PC-3 (cell line): ENCODE measurements at places on chromosomes 16 and 17. TPM values are rescaled to one million over a fixed set of nuclear protein-coding genes. Genes with fewer than 3 reads are reported as not detected.
A peak's percentile ranks its signal among the peaks of the same experiment; 100 is the strongest.

GRCh38 chr17:50660887-50661345, 26.2 kb downstream of the ABCC3 start:
- no peak overlapping the region for H3K4me3 ChIP-seq
- no peak for DNase-seq
- peak overlapping the region; percentile 89 for H3K27ac ChIP-seq

DNA sequence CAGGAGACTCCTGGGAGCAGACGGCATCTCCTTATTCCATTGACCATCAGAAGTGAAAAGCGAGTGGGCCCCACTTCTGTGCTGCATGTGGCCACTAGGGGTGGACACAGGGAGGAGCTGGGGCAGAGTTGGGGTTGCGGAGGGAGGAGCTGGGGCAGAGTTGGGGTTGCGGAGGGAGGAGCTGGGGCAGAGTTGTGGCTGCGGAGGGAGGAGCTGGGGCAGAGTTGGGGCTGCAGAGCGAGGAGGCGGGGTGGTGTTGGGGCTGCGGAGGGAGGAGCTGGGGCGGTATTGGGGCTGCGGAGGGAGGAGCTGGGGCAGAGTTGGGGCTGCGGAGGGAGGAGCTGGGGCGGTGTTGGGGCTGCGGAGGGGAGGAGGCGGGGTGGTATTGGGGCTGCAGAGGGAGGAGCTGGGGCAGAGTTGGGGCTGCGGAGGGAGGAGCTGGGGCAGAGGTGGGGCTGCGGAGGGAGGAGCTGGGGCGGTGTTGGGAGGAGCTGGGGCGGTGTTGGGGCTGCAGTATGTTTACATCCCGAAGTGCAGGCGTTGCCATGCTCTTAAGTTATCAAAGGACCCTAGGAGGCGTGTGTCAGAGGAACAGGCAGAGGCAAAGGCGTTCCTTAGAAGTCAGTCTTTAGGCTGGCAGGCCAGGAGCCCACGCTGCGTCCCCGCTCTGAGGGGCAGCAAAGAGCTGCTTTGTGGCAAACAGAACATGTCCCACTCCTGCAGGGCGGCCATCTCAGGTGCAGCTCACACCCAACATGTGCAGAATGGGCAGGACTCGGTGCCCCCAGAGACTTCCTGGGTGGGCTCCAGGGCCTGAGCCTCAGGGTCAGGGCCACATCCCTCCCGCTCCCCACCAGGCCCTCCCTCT, 76.0 kb downstream of the ZNF778 start:
- peaks cover 3% of the 10 kb centered on the region; the same call in 1 of the 2 replicates for H3K36me3 ChIP-seq
- H3K4me1 ChIP-seq: no peaks in the 10 kb centered on the region
- H3K27ac ChIP-seq: no peak overlapping the region
- no peaks in the 10 kb centered on the region for H3K27me3 ChIP-seq
- DNase-seq: no peak
- no peak overlapping the region for H3K4me3 ChIP-seq

DNA sequence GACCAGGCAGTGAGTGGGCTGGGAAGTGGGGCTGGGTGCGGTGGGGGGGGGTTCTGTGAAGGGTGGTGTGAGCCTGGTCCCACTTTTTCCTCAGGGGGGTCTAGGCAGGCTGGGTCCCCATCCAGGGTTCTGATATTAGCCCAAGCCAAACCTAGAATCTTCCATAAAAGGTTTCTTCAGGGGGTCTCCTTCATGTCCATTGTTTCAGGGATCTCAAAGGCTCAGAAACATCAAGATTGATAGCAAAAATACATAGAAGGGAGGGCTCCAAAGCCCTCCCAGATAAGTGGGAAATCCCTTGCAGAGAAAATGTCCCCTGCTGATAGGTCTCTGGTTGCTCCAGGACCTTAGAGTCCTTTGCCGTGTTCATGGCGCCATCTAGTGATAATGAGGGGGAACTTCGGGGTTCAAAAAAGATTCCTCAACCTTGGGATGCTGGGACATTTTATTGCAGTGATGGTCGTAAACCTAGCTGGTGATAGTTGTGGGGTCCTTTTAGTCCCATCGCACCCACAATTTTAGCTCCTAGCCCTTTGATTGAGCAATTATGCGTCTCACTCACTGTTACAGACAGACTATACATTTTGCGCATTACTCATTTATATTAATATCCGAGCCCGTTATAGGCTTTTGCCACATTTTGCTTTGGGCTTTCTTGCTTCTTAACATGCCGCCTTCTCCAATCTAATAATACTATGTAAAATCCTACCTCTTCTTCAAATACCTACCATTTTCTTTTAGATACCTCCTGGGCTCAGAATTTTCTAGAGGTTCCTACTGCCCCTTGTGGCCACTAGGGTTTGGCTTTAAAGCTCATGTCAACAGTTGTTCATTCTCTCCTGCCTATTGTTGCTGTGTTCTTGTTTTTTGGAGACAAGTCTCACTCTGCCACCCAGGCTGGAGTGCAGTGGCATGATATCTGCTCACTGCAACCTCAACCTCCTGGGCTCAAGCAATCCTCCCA, 35.1 kb downstream of the IGF2BP1 start:
- no peaks in the 10 kb centered on the region for H3K36me3 ChIP-seq
- peak; percentile 94 for DNase-seq
- no peak overlapping the region for H3K27ac ChIP-seq
- peak overlapping the region; percentile 46; the same call in 1 of the 2 replicates for H3K4me3 ChIP-seq
- no peaks in the 10 kb centered on the region for H3K27me3 ChIP-seq

G6PC1 gene
- not detected in 2 replicates for total RNA-seq

GRCh38 chr17:65688307-65688706, 126.9 kb upstream of the AXIN2 start:
- H3K4me1 ChIP-seq: 0 out of 2 replicates have a peak, but pooled peaks cover 8% of the 10 kb centered on the region
- no peak for DNase-seq
- no peak overlapping the region for H3K27ac ChIP-seq
- no peak overlapping the region for H3K4me3 ChIP-seq
- no peaks in the 10 kb centered on the region for H3K36me3 ChIP-seq
- no peaks in the 10 kb centered on the region for H3K27me3 ChIP-seq

TRIM37 gene
- 35.1 and 42.0 TPM in 2 replicates for total RNA-seq
